T-helper 2 cell treated with Interferon-gamma antibody and Interleukin-4, amounts not matched to agents 5 μg/mL and 100 μg/mL, for 36 hours (primary cell): ENCODE measurements at places on chromosomes 16 and 17.

DNA sequence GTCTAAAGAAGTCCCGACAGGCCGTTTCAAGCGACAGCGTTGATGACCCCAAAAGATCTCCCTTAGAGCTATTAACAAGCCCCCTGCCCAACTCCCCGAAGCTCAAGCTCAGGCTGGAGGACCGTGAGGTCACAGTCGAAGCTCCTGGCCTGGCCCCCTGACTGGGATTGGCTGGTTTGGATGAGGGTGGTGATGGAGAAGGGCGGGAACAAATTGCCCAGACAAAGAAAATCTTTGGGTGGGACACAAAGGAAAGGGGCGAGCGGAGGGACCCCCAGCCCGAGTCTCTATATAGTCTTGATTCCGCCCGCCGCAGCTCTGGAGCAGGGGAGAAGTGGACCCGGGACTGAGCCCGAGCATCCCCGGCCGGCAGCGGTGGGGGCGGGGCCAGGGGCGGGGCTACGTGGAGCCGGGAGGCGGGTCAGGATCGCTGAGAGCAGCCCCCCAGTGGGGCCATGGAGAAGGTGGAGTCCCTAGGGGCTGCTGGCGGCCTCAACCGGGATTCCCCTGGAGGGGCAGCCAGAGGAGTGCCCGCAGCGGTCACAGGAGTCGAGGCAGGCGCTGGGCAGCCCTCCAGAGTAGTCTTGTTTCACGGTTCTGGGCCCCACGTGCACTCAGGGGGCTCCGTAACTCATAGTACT, 982 bp upstream of the NEURL4 start:
- peak; percentile 78 for DNase-seq

DNA sequence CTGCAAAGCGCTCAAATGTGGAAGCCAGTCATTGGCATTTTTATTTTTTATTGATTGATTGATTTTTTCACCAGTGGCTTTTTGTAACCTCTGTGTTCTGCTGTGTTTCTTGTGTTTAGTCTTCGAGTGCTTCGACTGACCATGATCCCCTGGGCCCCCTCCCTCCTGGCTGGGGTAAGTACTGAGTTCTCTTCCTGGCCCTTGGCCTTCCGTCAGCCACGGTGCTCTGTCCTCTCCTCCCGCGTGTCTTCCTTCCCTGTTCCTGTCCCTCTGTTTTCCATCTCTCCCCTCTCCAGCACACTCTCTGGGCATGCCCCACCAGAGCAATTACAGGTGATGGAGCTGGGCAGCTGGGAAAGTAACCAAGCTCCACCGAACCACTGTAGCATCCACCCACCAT, 25.8 kb upstream of the CLEC18A start:
- no peak for DNase-seq

GRCh38 chr17:30554839-30555751, 77.9 kb downstream of the GOSR1 start:
- DNase-seq, result no peak

DNA sequence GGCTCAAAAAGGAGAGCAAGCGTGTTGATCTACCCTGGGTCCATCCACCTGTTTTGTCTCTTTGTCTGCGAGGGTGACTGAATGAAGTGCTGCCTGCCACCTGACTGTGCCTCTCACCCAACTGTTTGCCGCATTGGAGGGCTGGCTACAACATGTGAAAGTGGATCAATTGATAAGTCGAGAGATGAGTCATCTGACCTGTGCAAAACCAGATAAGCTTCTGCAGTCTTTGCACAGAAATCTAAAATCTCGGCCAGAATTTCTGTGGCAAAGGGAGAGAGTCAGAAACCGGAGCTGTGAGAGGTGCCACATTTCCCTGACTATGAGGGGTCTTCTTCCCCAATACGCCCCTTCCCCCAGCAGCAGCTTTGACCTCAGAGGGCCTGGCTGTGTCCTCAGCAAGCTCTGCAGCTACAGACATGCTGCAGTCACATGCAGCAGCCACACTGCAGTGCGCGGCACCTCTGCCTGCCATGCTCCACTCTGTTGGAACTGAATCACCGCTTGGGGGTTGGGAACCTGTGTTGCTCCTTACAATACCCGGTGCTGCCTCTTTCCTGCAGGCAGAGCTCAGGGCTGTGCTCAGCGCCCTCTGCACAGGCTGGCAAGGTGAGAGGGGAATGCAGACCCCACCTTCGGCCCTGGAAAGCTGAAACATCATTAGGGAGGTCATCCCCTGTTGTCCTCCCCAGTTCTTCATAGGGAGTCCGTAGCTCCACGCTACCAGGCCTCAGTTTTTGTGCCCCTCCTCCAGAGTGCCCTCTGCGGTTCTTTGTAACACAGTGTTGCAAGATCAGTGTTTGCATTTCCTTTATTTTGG, 16.2 kb upstream of the HAS3 start:
- DNase-seq, result peak; percentile 59

- DNase-seq, result no peak
Observed at GRCh38 chr17:63988741-63989621, 9.2 kb upstream of the PRR29 start.

GRCh38 chr16:68778551-68779231, 41.6 kb downstream of the CDH1 start:
- DNase-seq, result no peak

DNA sequence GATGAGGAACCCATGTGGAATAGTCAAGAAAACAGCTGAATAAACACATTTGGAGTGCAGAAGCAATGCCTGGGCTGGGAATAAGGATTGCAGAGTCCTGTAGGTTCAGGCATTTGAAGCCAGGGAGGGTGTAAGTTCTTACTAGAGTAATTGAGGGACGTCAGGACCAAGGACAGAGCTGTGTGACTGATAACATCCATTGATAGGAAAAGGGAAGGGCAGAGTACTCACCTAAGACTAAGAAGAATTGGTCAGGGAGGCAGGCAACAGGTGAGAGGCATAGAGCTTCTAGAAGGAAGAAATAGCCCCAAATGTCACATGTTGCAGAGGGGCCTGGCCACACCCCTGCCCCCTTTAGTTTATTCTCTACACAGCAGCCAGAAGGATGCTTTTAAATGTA, 79.8 kb upstream of the TMEM132E start:
- DNase-seq, result peak; percentile 8

DNA sequence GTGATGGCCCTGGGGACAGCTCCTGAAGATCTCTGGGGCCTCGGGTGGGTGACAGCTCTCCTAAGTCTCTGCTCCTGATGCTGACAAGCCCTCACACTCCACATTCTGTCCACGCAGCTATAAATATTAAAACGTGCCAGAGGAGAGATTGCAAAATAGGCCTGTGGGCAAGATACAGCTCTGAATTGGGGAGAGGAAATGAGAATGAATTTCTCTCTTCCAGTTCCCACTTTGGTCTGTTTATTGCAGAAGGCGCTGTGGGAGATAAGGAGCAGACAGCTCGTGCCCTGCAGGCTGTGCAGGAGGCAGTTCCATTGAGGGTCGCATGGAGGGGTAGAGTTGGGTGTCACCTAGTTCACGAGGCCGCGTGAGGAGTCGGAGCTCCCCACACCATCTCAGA, 87.5 kb upstream of the SDK2 start:
- no peak for DNase-seq

DNA sequence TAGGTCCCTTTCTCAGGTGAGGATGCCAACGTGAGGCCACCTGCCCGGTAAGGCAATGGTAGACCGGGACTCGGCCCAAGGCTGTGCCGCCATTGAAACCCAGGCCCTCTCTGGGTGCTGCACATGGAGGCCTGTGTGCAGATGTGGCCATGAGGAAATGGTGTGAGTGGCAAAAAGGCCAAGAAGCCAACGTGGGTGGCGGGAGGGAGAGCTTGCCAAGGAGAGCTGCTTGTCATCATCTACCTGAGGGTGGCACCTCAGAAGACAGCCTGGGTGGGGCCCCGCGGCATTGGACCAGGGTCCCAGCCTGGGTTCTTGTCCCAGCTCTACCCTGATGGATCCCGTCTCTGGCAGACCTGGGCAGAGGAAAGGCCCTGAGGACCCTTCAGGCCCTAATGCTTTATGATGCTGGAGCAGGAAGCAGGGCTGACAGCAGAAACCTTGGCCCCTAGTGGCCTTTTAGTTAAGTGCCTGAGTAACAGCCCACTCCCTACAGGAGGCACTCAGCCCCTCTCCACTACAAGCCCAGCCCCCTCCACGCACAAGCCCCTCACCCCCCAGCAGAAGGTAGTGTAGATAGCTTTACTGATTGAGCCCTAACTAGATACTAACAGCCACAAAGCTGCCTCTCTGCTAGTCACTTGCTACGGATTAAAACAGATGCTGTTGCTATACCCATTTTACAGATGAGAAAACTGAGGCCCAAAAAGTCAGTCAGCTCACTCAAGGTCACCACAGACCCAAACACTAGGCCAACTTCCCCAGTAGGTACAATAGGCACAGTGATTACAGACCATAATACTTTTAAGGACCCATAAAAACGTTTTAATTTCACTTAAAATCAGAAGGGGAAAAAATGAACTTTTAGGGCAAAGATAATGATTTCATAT, 26.2 kb upstream of the KIFC3 start:
- no peak for DNase-seq

DNA sequence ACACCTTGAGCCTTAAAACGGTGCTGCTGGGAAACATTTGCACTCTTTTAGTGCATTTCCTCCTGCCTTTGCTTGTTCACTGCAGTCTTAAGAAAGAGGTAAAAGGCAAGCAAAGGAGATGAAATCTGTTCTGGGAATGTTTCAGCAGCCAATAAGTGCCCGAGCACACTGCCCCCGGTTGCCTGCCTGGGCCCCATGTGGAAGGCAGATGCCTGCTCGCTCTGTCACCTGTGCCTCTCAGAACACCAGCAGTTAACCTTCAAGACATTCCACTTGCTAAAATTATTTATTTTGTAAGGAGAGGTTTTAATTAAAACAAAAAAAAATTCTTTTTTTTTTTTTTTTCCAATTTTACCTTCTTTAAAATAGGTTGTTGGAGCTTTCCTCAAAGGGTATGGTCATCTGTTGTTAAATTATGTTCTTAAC, 4.4 kb downstream of the SOX9 start:
- DNase-seq, result no peak

GRCh38 chr17:40298726-40299125, 10.3 kb upstream of the RARA start:
- no peak for DNase-seq

- DNase-seq, result no peak
Observed at GRCh38 chr16:77759821-77760220, 28.5 kb upstream of the VAT1L start.

DNA sequence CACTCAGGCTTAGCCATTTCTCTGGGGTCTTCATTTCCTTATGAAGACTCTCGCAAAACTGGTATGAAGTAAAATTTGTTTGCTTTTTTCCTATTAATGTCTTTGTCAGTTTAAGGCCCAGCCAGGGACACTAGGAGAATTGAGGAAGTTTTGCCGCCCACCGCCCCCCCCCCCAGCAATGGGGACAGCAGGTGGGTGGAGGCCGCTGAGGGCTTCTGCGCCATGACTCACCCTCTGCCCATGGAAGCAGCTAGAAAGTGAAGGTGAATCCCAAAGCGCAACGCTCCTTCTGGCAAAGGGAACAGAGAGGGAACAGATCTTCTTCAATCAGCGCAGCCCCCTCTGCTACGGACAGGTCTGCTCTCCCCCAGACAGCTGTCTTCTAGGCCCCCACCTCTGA, 49.7 kb downstream of the MARF1 start:
- DNase-seq, result no peak

GRCh38 chr16:62921904-62922303, 885.7 kb upstream of the CDH8 start:
- no peak for DNase-seq

DNA sequence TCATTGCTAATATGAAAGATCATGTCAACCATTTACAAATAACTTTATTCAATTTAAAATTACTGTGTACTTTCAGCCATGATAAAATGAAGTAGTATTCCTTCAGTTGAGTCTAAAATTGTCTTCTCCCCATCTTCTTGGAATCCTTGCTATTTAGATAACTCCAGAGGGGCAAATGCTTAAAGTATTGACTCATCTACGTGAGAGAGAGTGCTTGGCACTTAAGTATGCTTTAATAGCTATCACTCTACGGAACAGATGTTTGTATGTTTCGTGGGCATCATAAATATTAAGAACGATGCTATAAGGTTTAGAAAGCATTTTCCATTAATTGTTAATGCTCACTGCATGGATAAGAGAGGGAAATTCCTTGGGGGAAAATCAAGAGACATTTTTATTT, 69.3 kb upstream of the MED13 start:
- no peak for DNase-seq

DNA sequence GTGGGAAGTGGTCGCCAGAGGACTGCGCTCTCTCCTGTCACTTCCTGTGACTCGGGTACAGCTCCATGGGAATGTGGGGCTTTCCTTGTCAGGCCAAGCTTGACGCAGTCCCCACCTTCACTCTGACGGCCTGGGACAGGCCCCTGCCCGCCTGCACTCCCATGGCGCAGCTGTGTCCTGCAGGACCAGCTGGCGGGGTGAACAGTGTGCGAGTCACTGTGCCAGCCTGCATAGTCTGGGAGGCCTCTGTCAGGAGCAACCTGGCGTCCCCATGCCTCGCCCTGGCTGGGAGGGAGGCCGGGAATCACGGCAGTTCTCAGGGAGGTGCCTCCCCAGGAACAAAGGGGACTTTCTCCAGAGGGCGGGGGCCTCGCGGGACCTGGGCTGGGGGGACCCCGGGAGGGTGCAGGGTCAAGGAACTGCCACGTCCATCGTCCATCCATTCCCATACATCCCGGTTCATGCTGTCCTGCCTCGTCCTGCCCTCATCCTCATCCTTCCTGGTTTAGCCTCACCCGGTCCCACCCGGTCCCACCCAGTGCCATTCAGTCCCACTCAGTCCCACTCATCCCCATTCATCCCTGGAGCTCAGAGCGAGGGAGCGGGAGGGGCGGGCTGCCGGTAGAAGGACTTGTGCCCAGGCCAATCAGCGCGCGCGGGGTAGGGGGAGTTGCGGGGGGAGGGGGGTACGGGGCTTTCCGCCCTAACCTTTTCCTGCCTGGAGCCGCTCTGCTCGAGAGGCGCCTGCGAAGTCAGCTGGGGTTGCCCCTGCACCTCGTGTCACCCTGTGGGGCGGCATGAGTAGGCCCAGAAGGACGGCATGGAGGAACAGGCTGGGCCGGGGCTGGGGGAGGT, 13.4 kb downstream of the FLYWCH1 start:
- no peak for DNase-seq

- DNase-seq, result no peak
Observed at GRCh38 chr17:36193216-36193775, 3.3 kb downstream of the CCL3L1 start.

DNA sequence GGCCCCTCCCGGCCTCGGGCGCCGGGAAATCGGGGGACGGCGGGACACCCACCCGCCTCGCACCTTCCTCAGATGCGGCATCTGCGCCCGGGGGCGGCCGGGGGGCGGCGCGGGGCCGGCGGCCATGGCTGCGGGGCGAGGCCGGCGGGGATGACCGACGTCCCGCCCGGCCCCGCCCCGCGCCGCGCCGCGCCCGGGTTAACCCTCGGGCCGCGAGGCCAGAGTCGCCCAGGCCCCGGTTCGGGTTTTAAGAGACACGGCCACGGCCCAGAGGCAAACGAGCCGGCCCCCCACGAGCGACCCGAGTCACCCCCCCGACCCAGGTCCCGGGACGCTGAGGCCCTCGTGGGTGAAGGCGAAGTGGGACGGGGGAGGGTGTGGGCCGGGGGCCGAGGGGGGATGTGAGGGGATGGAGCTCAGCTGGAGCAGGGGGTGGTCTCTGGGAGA, at the start of gene RGS11:
Gene RGS11, minus strand, starts transcription at position 159 of the 447 bp plus-strand sequence. Its CDS starts 33 bp downstream, at position 126.
- no peak for DNase-seq

GRCh38 chr17:29533976-29534375, 32.9 kb downstream of the ABHD15 start:
- DNase-seq, result no peak
